ENCODE measurements at places on chromosomes 2 and 18. TPM values are rescaled to one million over a fixed set of nuclear protein-coding genes. Genes with fewer than 3 reads are reported as not detected.

Gene MAPRE2
- 74.0 TPM for total RNA-seq

Gene FSHR
- total RNA-seq, result not detected

Gene GRHL1
- 0.49 TPM for total RNA-seq

- no peak overlapping the region for H3K4me3 ChIP-seq
- no peak overlapping the region for H3K27ac ChIP-seq
- H3K36me3 ChIP-seq, result peaks cover 36% of the 10 kb centered on the region
- no peak for DNase-seq
- peaks cover 2% of the 10 kb centered on the region for H3K4me1 ChIP-seq
Measured at GRCh38 chr2:128273469-128274081, 45.1 kb downstream of the HS6ST1 start.

DNA sequence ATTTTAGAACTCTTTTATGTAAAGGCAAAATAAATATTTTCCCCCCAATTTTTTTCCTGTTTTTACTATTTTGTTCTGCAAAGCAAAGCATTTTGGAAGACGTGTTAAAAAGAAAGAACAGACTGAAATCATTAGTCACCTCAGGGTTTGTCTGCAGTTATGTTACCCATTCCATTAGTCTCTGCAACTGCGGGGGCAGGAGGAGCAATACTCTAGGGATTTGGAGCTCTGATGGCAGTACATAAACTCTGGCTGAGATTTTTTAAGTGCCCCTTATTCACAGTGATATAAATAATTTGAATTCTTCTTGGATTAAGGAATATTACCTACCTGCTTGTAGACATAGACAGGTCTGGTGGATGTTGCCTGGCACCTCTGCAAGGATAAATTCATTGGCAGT, 88.0 kb upstream of the CELF4 start:
- no peak overlapping the region for H3K27ac ChIP-seq
- H3K36me3 ChIP-seq, result no peaks in the 10 kb centered on the region
- DNase-seq, result no peak
- no peak overlapping the region for H3K4me3 ChIP-seq

GRCh38 chr2:169036736-169037440, 5.8 kb upstream of the ABCB11 start:
- no peak overlapping the region for H3K27ac ChIP-seq
- H3K4me1 ChIP-seq, result peaks cover 5% of the 10 kb centered on the region
- H3K36me3 ChIP-seq, result no peaks in the 10 kb centered on the region
- DNase-seq, result no peak

GRCh38 chr18:23257686-23258565, 122.6 kb downstream of the CABLES1 start:
- H3K27me3 ChIP-seq, result no peaks in the 10 kb centered on the region
- H3K4me3 ChIP-seq, result no peak overlapping the region
- H3K4me1 ChIP-seq, result peaks cover 33% of the 10 kb centered on the region

- H3K36me3 ChIP-seq, result no peaks in the 10 kb centered on the region
- H3K4me1 ChIP-seq, result no peaks in the 10 kb centered on the region
- H3K27ac ChIP-seq, result no peak overlapping the region
- no peak for DNase-seq
Measured at GRCh38 chr18:50331691-50332090, 43.2 kb upstream of the SKA1 start.
